ENCODE measurements at places on chromosomes 16 and 17.

DNA sequence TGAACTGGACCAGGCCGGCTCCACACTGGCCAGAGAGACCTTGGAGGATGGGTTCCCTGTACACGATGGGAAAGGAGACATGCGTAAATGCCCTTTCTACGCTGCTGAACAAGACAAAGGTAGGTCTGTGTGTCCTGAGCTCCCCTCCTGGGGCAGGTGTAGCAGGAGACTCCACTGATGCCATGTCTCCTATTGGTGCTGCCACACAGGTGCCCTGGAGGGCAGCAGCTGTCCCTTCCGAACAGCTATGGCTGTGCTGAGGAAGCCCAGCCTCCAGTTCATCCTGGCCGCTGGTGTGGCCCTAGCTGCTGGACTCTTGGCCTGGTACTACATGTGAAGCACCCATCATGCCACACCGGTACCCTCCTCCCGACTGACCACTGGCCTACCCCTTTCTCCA lies 29.2 kb downstream of the CDIP1 start:
- no peak for DNase-seq

- no peak for DNase-seq
Observed at GRCh38 chr16:57301126-57301817, 16.8 kb upstream of the PLLP start.

- DNase-seq = no peak
Observed at GRCh38 chr16:28180655-28181460, 30.9 kb downstream of the XPO6 start.

DNA sequence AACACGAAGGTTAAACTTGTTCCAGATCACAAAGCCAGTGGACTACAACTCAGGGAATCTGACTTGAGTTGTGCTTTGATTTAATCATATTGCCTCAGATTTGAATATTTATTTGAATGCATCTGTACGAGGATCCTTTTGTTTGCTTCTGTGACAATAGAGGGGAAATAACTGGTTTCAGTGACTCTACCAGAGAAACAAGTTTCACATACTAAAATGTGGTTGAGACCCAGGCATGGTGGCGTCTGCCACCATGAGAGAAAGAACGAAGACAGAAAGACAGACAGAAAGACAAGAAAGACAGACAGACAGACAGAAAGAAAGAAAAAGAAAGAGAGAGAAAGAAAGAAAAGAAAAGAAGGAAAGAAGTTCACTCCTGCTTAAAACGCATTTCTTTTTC lies 24.0 kb downstream of the YWHAE start:
- no peak for DNase-seq

DNA sequence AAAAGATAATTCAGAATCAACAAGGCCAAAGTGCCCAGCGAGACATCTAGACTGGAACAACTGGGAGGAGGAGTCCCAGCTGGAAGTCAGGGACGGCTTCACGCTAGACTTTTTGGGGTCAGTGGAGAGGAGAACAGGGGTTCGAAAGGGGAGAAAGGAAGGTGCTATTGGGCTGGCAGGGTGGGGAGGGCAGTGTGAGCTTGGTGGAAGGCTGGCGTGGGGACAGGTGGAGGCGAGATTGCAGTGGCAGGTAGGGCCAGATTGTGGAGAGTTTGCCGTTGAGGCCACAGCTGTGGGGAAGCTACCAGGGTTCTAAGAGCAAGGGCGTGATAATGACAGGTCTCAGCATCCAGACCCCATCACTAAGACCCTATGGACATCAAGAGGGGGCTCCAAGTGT lies 10.5 kb downstream of the SDK2 start:
- no peak for DNase-seq

DNA sequence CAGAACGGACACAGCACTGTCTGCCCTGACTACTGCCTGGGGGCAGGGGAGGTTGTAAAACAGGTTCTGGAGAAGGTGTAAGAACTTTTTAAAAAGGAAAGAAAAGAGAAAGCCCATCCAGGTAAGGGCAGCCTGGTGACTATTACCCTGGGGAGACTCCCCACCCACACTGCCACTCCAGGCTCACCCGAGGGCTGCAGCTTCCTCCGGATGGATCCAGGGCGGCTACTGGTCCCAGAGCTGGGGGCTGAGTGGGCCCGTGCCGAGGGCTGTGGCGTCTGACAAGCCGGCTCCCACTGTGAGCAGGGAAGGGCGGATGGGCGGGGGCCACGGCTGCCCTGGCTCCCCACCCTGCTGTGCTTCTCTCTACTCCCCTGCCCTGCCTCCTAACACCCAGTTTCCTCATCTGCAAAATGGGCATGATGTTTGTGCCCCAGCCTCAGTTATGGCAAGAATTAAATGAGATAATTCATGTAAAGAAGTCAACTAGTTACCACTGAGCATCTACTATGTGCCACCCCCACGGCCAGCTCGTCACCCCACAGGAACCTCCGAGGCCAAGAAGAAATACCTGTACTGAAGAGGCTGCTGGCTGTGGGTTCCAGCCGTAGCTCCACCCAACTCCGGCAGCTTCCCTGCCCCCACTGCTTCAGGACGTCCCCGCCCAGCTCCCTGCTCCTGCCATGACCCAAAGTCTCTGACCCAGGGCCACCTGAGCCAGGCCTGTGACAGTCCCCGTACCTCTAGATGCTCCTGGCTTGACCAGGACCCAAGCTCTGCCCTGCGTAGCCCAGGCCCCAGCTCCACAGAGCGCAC lies 24.2 kb downstream of the KATNB1 start:
- DNase-seq = no peak

- DNase-seq = no peak
Observed at GRCh38 chr17:14098246-14098645, 28.9 kb downstream of the COX10 start.
